CD4-positive, alpha-beta T cell treated with Interleukin-15 for 1 hour (primary cell): ENCODE measurements at places on chromosomes 16 and 17.
A peak's percentile ranks its signal among the peaks of the same experiment; 100 is the strongest.

DNA sequence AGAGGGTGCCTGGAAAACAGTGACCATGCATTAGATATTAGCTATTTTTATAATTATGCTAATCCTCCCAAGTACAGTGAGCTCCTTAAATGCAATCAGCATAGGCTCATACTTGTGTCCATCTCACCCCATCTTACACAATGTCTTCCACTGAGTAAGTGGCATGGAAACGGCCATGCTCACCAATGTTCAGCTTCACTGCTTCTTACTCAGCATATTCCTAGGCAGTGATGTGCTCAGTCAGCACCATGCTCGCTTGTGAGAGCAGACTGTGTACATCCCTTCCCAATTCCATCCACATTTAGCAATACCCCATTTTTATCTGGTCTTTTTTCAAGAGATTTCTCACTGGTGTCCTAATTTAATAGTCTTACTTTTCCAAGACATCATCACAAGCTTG is 454.8 kb upstream of the SOX9 start:
- DNase-seq, result no peak

DNA sequence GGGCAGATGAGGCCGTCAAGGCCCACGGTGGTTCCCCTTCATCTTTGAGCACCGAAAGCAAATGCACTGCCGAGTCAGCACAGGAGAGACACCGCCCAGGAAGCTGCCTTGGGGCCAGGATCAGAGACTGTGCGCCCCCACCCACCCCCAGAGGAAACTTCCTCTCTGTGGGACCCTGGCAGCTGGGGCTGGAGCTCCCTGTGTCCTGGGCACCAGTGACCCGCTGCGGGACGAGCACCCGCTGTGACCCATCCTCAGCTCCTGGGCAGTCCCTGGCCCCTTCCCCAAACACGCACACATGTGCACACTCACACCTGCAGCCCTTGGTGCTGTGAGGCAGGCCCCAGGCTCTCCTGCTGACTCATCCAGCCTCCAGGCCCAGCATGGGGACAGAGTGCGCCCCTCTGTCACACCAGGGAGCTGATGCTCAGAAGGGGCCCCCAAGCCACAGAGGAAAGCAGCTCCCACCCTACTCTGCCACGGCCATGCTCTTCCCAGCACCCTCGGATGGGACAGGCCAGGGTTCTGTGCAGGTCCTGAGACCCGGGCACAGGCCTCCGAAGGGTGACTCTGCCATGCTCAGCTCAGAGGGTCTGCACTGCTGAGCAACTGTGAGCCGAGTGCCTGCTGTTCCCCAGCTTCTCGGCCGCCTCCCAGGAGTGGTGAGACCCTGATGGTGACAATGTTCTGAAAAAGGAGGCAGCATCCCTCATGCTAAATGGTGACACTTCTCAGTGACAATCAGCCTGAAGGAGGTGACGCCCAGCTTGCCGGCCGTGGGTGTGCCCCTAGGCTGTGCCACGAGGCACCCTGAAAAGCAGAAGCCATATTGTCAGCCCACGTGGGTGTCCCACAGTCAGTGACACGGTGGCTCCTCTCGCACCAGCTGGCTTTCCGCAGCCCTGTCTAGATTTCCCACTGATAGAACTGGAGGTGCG is 3.6 kb downstream of the PIEZO1 start:
- DNase-seq, result peak; percentile 77

GRCh38 chr17:72587773-72588511 is 467.1 kb downstream of the SOX9 start:
- no peak for DNase-seq

DNA sequence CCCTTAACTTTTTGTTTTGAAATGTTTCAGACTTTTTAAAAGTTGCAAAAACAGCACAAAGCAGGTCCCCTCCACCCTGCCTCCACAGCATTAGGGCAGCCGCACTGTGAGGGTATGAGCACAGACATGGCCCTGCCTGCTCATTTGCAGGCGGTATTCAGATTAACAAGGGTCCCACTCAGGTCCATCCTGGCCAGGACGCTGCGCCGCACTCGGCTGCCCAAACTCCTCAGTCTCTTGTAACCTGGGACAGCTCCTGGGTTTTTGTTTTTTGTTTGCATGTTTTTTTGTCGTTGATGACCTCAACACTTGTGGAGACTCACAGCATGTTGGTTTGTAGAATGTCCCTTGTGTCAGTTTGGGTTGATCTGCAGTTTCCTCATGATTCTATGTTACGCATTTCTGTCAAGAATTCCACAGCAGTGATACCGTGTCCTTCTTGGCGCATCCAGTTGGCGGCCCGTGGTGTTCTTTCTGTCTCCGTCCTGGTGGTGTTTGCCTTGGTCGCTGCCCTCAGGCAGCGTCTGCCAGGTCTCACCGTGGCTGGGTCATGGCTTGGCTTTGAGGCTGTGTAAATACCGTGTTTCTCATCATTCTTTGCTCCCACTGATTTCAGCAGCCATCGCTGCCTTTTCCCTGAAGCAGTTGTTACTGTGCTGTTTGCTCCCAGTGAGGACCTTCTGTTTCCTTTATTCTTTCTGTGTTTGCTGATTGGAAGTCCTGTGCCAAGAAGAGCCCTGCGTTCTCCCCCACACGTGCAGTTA is 18.5 kb downstream of the CRAMP1 start:
- DNase-seq, result no peak

DNA sequence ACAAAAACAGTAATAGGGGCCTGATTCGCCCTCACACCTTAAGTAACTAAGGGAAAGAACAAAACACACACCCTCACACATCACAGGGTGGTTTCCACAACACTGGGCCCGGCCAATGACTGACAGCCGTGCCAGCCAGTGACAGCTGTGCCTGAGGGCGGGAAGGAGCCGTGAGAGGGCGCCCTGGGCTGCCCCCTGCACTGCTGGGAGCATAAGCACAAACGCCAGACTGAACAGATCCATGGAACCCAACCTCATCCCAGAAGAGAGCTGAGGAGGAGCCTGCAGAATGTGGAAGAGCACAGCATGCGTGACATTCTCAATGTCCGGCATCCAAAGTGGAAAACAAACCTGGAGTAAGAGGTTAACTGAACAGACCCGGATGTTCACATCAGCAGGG is 16.0 kb downstream of the CSNK1D start:
- peak; percentile 75 for DNase-seq

- no peak for DNase-seq
These were observed 23.0 kb downstream of the CDH13 start for GRCh38 chr16:82649766-82650165.

DNA sequence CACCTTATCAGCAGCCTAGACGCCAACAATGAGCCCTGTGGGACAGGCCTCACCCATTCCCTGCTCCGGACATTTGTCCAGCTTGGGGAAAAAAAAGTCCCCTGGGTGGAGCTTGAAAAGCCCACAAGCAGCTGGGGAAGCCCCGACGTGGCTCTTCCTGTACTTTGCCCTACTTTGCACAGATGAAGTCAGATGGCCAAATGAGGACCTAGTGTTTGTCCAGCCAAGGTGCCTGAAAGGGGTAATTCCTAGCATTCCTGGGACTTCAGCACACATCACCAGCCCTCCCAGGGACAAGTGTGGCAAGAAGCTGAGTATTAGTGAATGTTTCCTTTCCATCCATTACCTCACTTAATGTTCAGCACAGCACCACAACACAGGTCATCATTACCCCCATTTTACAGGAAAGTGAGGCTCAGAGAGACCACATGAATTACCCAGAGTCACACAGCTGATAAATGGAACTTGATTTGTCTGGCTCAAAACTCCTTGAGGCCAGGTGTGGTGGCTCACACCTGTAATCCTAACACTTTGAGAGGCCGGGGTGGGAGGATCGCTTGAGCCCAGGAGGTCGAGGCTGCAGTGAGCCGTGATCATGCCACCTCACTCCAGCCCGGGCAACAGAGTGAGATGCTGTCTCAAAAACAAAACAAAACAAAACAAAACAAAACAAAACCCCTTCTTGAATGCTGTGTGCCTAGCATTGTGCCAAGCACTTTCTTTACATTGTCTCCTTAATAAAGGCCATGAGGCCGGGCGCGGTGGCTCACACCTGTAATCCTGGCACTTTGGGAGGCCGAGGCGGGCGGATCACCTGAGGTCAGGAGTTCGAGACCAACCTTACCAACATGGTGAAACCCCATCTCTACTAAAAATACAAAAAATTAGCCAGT is 19.9 kb upstream of the PLLP start:
- DNase-seq, result no peak

- DNase-seq, result peak; percentile 56
These were observed 13.8 kb downstream of the CORO7 start for GRCh38 chr16:4402439-4403132.

- DNase-seq, result no peak
These were observed 50.9 kb upstream of the ZNF629 start for GRCh38 chr16:30837904-30838303.

DNA sequence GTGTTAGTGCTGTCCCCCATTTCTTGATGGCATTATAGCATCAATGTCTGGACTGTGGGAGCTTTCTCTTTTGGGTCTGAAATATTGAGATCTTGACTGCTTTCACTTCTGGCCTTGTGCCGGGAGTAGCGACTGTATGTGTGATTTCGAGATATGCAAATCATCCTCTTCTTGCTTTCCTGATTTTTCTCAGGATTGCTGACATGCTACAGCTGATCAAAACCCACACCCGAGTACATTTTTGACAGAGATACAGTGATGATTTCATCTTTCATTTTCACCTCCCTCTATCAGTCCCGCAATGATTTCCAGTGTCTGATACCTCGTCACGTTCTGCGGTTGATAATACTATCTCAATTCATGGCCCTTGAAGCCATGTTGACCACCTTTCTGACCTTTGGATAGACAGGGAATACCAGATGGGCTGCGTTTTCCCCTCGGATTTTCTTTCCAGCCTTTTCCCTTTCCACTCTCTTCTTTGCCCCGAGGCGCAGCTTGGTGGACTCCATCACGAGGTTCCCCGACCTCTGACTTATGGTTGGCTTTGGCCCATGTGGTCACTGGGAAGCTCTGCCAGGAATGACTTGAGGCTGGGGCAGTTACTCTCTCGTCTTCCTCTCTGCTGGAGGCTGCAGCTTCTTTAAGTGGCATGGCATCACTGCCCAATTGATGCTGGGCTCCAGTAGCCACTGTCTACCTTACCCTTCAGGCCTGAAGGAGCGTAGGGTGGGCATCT is 184.4 kb downstream of the SNX29 start:
- DNase-seq, result no peak

GRCh38 chr16:2147378-2147777 is 1.0 kb upstream of the RAB26 start:
- no peak for DNase-seq

GRCh38 chr16:57795431-57795878 is 6.8 kb downstream of the KIFC3 start:
- DNase-seq, result peak; percentile 28

- no peak for DNase-seq
These were observed 381 bp downstream of the CTNS start for GRCh38 chr17:3636908-3637373.

- no peak for DNase-seq
These were observed 4.0 kb upstream of the CDK5R1 start for GRCh38 chr17:32482568-32483320.

GRCh38 chr17:77295241-77295853 is 154.6 kb downstream of the SEC14L1 start:
- DNase-seq, result no peak

DNA sequence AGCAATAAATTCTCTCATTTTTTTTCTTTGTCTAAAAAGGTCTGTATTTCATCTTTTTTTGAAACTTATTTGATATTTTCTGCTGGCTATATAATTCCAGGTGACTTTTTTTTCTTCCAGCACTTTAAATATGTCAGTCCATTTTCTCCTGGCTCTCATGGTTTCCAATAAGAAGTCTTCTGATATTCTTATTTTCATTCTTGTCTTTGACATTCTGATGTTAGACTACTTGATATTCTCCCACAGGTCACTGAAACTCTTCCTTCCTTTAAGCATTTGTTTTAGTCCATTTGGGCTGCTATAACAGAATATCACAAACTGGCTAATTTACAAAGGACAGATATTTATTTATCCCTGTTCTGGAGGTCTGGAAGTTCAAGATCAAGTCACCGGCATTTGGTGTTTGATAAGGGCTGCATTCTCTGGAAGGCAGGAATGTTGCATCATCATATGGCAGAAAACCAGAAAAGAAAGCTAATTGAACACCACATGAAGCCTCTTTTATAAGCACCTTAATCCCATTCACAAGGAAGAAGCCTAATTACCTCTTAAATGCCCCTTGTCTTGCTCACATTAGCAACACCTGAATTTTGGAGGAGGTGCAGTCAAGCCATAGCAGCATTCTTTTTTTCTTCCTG is 242.1 kb upstream of the TNRC6C start:
- DNase-seq, result no peak

- DNase-seq, result peak; percentile 44
These were observed 725 bp upstream of the CACNA1H start for GRCh38 chr16:1152123-1152638.

GRCh38 chr17:30543456-30543855 is 66.2 kb downstream of the GOSR1 start:
- DNase-seq, result no peak
